Gastrocnemius medialis (tissue), 4 donors: ENCODE measurements at places on chromosomes 1 and 21. TPM values are rescaled to one million over a fixed set of nuclear protein-coding genes. Genes with fewer than 3 reads are reported as not detected.

The SPRR2G gene
- total RNA-seq: not detected

The IFT25 gene
- total RNA-seq: 3.0 TPM

The GCSAML gene
- total RNA-seq: 0.15 TPM

The FCRL2 gene
- total RNA-seq: not detected

The AQP10 gene
- not detected for total RNA-seq

The IL20 gene
- not detected for total RNA-seq

The DENND2C gene
- total RNA-seq: 20.4 TPM

The IL24 gene
- total RNA-seq: not detected

The RHBDL2 gene
- total RNA-seq: not detected

The MEX3A gene
- not detected for total RNA-seq

The CHI3L1 gene
- 9.3 TPM for total RNA-seq

The BRWD1 gene
- 42.2 TPM for total RNA-seq

The DMBX1 gene
- total RNA-seq: not detected

The SRGAP2C gene
- total RNA-seq: 2.5 TPM

The CGN gene
- 0.34 TPM for total RNA-seq

The SHISAL2A gene
- not detected for total RNA-seq

The AHCTF1 gene
- total RNA-seq: 23.0 TPM

The KISS1 gene
- total RNA-seq: not detected

The LHX8 gene
- total RNA-seq: not detected
